ENCODE measurements at places on chromosomes 7 and 10. TPM values are rescaled to one million over a fixed set of nuclear protein-coding genes. Genes with fewer than 3 reads are reported as not detected.

DNA sequence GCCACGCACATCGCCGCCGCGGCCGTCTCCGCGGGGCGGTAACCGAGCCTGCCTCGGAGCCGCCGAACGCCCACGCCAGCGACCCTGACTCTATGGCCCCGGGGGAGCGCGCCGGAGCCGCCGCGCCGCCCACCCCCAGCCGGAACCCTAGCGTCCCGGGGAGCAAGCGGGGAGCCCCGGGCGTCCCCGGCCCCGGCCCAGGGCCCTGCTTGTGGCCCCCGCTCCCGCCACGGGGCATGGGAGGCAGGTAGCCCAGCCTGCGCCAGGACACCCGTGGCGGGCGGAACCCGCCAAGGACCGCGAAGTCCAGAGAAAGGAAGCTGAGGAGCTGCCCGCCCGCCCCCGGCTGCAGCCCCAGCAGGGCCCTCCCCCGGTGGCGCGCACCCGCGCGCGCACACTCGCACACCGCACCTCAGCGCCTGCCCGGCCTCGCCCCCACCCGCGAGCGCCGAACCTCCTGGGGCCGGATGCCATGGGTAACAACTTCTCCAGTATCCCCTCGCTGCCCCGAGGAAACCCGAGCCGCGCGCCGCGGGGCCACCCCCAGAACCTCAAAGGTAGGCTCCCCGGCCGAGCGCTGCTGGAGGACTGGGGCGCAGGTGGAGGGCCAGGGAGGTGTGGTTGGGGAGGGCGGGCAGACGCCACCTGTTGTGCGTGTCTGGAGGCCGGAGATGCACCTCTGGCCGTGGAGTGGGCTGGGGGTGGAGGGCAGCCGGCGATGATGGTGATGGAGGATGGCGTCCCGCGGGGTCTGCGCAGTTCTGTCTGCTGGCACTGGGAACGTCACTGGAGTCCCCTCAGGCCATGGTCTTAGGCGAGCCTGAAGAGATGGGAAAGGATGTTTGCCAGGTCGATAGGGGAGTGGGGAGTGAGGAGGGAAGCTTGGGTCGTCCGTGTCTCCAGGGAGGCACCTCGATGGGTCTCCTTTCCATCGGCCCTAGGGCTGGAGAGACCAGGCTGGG is 692 bp downstream of the NEURL1 start:
- DNase-seq: no peak

- no peak for DNase-seq
Observed at GRCh38 chr7:158248816-158249215, 338.8 kb downstream of the PTPRN2 start.

DNA sequence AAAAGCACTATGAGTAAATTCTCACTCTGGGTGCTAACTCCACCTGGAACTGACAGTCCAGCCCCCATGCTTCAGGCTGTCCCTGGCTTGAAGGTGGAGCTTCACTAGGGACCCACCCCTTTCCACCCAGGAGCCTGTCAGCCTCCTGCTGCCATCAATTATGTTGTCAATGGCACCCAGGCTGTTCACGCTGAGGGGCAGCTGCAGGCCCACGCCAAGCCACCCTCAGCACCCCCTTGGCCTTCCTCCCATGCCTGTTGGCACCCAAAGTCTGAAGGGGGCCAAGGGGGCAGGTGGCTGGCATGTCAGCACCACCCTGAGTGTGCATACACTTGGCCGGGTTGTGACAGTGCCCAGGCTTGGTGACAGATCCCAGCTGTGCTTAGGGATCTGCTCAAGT is 149.3 kb downstream of the NXPH1 start:
- DNase-seq: no peak

IGFBP1 gene
- total RNA-seq: 0.26 TPM

GRCh38 chr7:79610313-79610712 is 156.8 kb upstream of the MAGI2 start:
- DNase-seq: no peak

TMEM236 gene
- total RNA-seq: 0.11 TPM

- DNase-seq: no peak
Observed at GRCh38 chr7:93678185-93678584, 103.7 kb upstream of the CALCR start.

SPDYE6 gene
- not detected for total RNA-seq

EEPD1 gene
- 0.33 TPM for total RNA-seq

DNA sequence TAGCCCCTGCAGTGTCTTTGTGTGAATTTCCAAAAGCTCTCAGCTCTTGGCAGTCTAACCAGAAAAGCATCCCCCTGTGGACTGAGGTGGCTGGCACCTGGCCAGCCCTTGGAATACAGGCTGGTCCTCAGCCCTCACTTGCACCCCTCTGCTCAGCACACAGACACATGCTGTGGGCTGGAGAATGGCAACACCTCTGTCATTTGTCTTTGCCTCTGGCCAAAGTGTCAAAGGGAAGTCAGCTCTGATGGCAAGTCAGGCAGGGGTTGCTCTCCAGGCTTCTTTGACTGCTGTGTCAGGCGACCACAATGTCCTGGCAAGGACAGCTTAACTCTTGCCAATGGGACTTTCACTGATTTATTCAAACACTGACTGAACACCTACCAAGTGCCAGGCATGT is 724.8 kb downstream of the INHBA start:
- no peak for DNase-seq

MAGI2 gene
- 2.7 TPM for total RNA-seq

DNA sequence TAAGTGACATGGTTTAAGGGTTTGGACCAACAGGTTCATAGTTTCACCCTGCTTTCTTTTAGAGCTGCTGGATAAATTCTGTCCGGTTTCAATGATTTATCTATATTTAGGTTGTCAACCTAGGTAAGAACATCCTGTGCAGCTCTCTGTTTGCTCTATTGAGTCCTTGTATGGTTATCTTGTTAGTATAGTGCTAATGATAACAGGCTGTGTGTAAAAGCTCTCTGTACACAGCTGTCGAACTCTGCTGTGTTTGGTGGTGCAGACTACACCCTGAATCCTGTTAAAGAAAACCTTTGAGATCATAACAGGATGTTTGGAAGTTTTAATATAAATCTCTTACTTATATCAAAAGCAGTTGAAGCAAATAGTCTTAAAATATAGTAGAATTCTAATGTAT is 219.2 kb downstream of the SDK1 start:
- no peak for DNase-seq

DNA sequence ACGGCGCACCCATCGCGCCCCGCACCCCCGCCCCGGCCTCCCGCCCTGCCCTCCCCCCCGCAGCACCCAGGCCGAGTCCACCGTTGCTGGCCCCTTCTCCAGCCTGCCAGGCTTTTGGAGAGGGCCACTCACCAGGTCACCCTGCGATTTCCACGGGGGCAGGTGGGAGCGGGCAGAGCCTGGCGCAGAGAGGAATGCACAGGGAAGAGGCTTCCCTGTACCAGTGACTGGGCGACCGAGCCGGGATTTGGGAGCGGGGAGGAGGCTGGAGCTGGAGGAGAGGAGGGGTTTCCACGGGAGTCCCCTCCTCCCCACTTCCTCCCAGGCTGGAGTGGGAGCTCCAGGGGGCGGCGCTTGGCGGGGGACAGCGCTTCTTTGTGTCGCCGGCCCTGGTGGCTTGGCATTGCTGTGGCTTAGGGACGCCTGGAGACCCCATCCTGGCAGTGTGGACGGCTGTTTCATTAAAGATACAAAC is 19.3 kb downstream of the TCAF1 start:
- DNase-seq: no peak

DNA sequence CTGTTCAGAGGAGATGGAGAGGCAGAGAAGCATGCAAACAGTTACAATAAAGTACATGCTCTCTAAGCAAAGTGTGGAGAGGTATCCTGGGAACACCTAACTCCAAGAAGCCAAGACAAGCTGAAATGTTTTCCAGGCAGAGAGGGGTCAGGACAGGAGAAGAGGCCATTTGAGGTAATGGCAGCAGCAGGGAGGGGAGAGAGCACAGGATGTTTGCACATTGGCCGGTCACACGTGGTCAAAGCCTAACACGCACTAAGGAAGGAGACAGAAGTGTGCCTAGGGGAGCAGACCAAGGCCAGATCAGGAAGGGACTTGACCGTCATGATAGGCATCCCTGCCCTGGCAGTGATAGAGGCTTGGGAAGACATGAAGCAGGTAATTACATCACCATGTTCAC is 101.5 kb downstream of the CTTNBP2 start:
- DNase-seq: no peak
